ENCODE measurements at places on chromosomes 7 and 10.

GRCh38 chr10:14299556-14299955 lies 31.2 kb downstream of the FRMD4A start:
- no peak for DNase-seq

DNA sequence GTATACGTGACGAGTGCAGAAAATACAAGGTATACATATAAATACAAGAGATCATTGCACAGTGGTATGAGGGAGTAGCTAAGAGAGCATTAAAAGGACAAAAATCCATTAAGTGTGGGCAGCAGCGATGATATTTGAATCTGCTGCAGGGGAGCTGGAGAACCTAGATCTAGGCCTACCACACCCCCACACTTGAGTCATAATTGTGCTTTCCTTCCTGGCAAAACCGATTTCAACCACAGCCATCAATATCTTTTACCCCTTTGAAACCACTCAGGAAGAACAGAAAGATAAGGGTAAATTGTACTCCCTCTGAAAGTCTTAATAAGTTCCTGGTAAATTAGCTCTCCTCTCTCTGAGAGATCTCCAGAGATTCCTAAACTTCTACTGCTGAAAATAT lies 345.0 kb downstream of the SORCS1 start:
- no peak for DNase-seq

GRCh38 chr10:126191192-126191591 lies 197.1 kb downstream of the ADAM12 start:
- no peak for DNase-seq

DNA sequence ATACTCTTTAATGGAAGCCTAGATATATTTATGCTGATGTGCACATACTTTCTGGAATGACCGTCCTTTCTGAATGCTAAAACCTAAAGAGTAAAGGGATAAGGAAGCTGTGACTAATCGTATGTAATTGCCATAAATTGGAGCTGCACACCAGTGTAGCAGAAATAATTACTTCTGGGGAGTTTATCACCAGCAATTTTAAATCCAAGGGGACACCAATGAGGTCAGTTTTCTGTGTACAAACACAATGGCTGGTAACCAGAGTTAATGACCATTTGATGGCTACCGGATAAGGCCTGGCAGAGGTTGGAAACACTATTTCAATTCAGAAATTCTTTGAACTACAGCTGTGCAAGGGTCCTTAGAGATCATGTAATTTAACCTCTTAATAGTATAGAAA lies 670.1 kb downstream of the REEP3 start:
- DNase-seq: no peak

DNA sequence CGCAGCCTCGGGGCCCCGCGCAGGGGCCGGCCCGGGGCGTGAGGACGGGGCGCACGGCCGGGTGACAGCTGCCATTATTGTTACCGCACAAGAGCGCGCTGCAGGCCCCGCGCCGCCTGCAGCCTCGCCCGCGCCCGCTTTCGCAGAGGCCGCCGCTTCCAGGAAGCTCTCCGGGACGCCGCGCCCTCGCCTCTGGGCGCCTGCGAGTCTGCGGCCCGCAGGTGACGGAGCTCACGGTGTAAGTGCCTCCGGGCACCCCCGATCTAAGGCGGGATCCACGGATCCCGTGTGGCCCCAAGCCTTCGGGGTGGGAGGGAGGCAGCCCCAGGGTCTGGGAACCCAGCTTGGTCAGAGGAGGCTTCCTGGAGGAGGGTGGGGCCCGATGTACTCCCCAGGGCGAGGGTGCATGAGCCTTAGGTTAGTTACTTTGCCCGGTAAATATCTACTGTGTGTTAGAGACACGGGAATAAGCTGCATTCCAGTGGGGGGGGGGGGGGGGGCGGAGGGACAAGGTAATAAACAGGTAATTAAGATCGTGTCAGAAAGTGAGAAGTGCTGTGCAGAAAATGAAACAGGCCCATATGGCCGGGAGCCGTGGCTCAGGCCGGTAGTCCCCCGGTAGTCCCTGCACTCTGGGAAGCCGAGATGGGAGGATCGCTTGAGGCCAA lies 638 bp downstream of the IQCE start:
- peak; percentile 27 for DNase-seq

DNA sequence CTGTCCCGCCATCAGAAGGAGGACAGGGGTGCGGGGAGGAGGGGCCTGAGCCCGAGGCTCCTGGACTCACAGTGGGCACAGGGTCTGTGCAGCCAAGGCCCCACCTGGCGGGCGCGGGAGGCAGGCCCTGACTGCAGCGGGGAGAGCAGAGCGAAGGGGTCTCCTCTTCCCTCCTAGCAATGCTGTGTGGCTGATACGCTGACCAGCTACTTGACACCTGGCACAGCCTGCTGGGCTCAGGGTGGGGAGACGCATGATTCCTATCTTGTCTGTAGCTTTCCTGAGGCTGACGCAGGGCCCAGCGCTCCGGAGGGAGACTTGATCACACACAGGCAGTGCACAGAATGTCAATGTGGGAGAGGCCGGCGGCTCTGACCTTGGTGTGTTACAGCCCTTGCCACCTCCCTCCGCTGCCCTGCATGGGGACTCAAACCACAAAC lies 174.9 kb downstream of the ELFN1 start:
- DNase-seq: no peak

- DNase-seq: peak; percentile 99
Observed at GRCh38 chr10:89235073-89235798, 16.3 kb downstream of the LIPA start.

Data from inflammatory macrophage treated with lipopolysaccharide for 4 hours (primary cell).